Colonic mucosa (tissue), 4 donors: ENCODE measurements at places on chromosomes 2 and 18.
A peak's percentile ranks its signal among the peaks of the same experiment; 100 is the strongest.

DNA sequence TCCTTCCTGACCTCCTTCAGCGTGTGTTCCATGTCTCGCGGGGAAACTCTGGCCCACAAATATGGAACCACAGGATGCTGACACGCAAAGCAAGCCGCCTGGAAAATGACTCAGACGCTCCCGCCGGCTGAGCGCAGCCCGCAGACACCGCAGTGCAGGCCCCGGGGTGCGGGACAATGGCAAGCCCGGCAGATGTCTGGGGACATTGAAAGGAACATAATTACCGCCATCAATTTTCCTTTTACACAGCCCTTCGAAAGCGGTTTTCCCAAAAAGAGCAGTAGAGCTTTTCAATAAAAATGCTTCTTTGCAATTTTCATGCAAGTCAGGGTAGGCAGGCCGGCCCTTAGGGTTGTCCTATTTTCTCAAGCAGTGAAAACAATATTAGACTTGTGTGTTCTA, 159.2 kb upstream of the SH3BP4 start:
- DNase-seq = no peak

DNA sequence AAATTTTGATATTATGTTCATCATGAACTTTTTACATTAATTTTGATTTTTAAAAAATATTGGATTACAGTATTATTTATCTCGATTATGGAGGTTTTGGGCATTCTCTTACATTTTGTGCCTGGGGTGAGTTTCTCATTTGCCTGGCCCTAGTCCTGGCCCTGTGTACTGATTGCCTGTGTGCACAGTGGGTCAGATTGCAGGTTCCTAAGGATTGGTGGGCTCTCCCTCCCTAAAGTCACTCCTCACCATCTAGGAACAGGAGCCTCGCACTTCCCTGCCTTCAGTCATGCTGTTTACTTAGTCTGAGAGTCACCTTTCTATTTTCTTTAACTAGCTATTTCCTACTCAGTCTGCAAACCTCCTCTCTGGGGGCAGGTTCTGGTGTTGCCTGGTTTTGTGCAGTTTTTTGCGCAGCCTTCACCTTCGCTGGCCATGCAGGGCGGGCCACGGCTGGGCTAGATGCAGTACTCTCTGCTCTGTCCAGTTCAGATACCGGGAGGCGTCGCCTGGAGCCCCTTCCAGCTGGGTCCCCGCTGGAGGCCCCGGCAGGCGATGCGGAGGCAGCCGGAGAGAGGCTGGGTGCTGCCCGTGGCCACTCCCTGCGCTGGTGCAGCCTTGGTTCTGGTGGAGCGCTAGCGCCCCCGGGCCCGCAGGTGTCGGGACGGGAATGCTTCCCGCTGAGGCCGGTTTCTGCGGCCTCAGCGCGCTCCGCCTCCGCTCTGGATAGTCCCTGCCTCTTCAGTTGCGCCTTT, 23.3 kb upstream of the MC5R start:
- DNase-seq = peak; percentile 82

- no peak for DNase-seq
Observed at GRCh38 chr2:201130524-201131186, 14.7 kb downstream of the CFLAR start.

- DNase-seq = no peak
Observed at GRCh38 chr2:105798595-105798994, 53.9 kb downstream of the NCK2 start.

DNA sequence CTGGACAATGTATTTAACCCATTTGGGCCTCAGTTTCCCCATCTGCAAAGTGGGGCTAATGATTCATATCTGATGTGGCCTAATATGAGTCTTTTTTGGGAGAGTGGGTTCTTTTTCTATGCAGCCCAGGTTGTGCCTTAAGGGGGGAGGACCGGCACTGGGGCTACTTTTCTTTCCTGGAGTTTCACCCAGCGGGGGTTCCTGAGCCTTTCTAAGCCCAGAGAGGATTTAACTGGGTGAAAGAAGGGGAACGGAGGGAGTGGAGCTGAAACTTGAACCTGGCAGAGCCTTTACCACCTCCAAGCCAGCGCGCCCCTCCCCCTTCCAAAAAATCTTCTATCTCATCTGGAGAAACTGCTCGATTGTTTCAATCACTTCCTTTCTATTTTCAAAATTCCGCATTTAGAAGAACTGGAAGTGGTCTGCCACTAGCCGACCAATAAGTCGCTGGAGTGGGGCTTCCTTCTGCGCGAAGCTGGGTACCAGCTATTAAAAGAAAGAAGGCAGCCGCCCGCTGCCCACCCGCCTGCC, 205.0 kb upstream of the SMAD2 start:
- peak; percentile 46 for DNase-seq

GRCh38 chr2:31341351-31341750, 73.2 kb downstream of the XDH start:
- DNase-seq = no peak

GRCh38 chr2:216109962-216110614, 940 bp downstream of the XRCC5 start:
- no peak for DNase-seq

DNA sequence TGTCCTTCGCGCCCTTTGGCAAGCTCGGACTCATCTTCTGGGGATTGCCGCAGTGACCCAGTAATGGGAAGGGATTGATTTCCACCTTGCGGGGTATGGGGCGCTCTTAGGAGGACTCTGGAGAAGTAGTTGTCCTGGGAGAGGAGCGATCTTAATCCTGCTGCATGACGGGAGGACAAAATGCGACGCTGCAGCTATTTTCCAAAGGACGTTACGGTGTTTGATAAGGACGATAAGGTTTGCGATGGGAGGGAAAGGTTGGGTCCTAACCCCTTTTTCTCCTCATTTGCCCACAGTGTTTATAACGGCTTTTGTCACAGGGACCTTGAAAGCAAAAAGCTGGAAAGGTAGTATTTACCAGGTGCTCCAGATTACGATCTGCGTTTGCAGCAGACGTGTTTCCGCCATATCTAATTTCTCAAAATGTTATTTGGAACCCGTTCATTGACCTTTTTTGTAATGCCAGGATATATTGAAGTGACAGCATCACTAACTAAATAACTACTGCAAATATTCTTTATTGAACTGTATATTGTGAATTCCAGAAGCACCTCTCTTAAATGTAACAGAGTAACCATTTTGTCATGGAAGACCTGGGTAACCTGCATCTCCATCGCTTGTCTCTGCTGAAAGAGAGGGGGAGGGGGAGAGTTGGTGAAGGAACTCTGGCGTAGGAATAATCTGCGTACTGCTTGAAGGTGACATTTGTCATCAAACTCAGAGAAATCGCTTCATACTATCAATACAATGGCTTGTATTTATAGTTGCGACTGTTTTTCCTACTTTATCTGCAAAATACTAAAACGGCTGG, 590 bp downstream of the MDH1 start:
- no peak for DNase-seq
